ENCODE measurements at places on chromosomes 11 and 22.
A peak's percentile ranks its signal among the peaks of the same experiment; 100 is the strongest.

DNA sequence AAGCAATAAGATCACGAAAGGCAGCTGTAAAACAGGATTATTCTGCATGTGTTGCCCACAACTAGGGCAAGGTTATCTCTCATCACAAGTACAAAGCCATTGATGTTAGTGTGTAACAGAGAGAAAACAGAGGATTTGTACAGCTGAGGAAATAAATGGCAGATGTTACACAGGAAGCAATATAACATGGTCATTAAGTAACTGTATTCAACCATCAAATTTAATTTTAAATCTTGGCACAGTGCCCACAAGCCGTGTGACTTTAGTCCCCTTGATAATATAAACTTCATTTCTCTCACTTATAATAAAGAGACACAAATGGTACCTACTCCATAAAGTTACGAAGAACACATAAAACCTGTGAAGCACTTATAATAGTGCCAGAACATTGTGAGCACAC, 17.3 kb downstream of the OR51E2 start:
- no peak for DNase-seq

GRCh38 chr11:28760676-28761390, 652.6 kb downstream of the METTL15 start:
- no peak for DNase-seq

DNA sequence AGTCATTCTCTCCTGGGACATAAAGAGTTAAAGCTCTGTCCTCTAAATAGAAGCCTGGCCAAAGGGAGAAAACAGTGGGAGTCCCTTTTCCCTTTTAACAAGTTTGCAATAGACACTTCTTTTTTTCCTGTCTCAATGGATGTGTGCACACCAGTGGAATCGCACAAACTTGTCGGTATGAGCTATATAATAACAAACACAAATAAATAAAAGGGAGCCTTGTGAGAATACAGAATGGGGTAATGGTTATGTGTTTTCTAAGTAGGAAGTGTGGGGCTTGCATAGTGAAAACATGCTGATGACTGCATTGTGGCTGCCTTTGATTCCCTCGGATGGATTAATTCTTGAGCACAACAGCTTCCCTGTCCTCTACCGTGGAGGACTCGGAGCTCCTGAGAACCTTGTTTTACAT, 131.9 kb downstream of the WNT7B start:
- DNase-seq = no peak

- peak; percentile 7 for DNase-seq
Observed at GRCh38 chr11:68337399-68337835, 25.0 kb downstream of the LRP5 start.

DNA sequence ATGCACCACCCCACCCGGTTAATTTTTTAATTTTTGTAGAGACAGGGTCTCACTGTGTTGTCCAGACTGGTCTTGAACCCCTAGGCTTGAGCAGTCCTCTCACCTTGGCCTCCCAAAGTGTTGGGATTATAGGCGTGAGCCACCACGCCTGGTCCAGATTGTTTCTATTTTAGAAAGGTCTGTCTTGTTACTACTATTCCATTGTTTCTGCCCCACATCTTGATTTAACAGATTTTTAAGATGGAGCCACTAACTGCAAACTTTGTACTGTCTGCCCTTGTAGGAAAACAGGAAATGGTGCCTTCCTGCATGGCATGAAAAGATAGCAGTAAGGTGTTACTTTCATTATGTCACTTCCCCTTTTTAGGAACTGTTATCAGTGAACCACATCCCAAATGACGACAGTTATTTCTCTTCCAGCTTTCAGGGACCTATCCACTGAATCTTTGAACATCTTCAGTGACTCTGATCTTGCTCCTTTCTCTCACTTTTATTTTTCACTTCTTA, 23.2 kb downstream of the TAF1D start:
- peak; percentile 95 for DNase-seq

DNA sequence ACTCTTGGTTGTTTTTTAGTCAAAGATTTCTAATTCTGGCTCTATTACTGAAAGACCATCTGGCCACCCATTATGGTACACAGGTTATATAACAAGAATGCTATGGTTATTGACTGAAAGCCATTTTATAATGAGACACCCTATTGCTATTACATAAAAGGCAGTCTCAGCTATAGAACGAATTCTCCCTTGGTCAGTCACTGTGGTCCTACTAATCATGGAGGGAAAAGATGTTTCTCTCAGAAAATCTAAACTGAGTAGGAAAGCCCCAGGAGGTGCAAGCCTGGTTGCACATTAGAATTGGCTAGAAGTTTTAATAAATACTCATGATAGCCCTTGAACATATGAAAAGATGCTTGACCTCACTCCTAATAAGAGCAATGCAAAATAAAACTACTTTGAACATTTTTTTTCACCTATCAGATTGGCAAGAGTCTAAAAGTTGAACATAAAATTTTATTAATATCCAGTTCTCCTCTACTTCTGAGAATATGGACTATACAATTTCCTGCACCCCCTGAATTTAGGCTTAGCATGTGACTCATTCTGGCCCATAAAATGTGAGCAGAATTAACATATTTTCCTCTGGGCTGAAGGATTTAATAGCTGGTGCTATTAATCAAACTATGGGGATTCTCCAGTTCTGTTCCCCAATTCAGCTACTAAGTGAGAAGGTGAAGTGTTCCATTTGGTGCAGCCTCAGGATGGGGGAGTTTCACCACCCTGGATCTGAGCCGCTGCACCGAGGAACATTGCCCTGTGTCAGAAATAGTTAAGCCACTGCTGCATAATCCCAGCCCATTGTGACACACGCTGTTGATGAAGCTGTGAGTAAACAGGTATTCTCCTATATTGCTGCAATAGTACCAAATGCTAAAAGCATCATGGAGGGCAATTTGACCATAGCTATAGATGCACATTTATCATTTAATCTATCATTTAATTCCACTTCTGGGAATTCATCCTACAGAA, 11.5 kb upstream of the CRKL start:
- no peak for DNase-seq

DNA sequence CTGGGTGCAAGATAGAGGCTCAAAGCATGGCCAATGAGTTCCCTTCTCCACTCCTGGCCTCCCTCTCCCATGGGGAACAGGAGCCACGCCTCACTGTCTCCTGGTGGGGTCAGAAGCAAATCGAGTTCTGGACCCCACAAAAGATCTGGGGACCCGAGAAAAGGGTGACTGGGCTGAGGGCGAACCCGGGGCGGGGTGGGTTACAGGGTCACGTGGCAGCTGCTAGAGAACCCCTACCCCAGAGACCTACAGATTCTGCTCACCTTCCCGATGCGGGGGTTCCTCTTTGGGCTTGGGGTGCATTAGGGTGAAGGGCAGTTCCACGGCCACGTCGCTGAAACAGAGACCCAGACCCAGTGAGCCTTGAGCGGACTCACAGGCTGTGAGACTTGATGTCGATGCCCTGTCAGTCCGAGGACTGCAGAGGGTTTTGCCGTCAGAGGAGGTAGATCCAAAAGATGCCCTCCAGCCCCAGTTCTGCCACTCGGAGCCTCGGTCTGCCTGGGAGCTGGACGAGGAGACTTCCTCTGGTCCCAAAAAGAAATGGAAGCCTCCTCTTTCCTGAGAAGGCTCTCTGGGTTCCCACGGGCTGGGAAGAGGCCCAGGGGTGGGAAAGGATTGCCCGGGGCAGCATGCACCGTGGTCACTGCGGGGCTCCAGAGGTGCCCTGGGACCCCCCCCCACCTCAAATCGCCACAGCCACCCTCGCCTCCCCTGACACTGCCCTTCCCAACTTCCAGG, 28.2 kb downstream of the TPBGL start:
- DNase-seq = no peak

- DNase-seq = no peak
Observed at GRCh38 chr11:116240710-116241109, 532.1 kb downstream of the BUD13 start.

GRCh38 chr22:48177631-48178030, 1415.2 kb downstream of the TBC1D22A start:
- no peak for DNase-seq

DNA sequence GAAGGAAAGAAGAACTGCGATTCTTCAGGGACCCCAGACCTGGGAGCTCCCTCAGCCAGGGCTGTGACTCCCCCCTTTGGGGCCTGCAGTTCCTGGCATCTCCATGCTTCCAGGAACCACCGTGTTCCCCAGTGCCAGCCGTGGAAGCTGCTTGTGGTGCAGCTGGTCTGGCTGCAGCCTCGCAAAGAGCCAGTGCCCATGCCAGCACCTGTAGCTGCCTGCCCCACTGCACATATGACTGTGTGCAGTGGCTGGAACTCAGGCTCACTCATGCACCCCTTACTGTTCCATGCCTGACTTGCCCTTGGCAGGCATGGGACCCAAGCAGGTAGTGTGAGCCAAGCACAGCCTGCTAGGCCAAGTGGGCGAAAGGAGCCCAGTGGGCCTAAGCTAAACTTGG, 401.3 kb downstream of the LRRC4C start:
- DNase-seq = no peak

DNA sequence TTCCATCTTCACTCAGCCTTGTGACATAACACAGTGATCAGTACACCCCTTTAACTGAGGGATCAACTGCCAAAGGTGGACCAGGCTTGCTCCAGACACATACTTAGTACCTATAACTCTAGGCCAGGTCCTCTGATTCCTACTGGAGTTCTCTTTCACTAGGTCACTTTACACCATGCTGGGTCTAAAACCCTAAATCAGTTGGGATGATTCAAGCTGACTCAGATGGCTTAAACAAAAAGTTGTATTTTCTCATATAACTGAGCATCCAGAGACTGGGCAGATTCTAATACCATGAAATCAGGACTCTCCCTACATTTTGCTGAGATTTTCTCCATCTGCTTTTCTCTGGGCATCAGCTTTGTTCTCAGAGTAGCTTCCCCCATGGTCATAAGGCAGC, 26.0 kb upstream of the FLI1 start:
- no peak for DNase-seq

GRCh38 chr11:63869683-63870082, 30.8 kb downstream of the MARK2 start:
- DNase-seq = peak; percentile 76

DNA sequence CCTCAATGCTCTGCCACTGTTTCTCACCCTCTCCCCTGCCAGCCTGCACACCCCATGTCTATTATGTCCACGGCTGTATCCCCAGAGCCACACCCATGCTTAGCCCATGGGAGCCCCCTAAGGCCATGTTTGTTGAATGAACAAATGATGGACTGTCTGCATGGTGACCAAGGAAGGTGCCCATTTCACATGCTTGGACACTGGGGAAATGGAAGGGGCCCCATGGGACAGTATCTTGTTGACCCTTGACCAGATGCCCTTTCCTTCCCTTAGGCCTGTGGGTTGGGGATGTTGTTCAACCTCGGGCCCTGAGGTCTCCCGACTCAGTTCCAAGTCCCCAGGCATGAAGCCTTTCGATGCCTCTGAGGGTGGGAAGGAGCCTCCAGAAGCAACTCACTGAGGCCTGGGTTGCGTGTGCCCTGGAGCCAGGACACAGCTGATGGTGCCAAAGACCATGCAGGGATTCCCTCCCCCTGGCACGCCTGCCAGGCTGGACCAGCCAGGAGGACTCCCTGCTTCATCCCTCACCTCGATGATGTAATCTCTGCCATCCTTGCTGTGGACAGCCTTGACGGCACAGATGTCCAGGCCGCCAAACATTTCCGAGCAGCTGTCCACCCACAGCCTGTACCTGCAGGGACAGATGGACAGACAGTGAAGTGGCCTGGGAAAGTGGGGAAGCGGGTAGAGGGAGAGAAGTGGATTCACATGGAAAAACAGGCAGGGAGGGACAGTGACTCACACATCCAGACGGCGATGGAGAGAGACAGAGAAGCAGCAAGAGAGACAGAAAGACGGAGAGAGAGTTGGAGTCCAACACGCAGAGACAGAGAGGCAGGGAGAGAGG, 58.9 kb downstream of the FBXO7 start:
- DNase-seq = no peak

- no peak for DNase-seq
Observed at GRCh38 chr11:10498022-10498400, 42.9 kb downstream of the AMPD3 start.

DNA sequence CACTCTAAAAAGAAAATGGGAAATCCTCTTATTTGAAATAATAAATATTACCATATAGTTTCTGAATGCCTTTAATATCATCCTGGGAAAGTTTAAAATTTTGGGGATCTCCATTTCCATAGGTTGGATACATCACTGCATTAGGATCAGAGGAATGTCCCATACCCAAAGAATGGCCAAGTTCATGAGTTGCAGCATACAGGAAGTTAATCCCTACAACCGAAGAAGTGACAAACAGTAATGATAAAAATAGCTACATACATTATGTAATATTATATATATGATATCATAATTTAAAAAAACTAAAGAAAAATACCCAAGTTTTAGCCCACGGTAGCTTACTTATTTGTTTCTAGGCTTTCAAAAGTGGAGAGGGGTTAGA, 7.4 kb downstream of the MMP7 start:
- no peak for DNase-seq

DNA sequence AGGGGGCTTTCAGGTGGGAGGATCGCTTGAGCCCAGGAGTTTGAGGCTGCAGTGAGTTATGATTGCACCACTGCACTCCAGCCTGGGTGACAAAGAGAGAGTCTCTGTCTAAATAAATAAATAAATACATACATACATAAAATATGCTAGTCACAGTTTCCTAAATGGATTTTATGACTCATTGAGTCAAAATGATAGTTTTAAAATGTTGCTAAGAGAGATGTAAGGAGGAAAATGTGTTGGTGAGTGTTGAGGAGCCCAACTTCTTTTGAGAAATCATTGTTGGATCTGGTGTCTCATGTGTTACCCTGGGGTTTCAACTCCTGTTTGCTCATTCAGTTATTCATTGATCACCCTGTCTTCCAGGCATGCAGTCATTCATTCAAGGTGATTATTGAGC, 21.0 kb downstream of the PARVB start:
- DNase-seq = no peak

DNA sequence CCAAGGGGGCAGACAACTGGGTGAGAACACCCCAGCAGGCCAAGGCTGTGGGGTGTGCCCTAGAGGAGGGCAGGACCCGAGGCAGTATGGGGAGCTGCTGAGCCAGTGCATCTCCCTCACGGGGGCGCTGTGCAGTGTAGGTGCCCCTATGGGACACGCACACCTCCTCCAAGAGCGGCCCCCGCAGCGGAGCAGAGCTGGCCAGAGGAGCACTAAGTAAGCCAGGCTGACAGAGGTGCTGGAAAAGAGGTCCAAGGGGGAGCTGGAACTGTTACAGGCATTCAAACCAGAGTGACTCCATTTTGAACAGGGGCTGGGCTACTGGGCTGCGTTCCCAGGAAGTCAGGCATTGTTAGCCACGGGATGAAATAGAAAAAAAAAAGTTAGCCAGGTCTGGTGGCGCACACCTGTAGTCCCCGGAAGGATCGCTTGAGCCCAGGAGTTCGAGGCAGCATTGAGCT, 41.8 kb downstream of the TST start:
- DNase-seq = peak; percentile 54

- peak; percentile 31 for DNase-seq
Observed at GRCh38 chr11:77046060-77046501, 11.9 kb downstream of the B3GNT6 start.

DNA sequence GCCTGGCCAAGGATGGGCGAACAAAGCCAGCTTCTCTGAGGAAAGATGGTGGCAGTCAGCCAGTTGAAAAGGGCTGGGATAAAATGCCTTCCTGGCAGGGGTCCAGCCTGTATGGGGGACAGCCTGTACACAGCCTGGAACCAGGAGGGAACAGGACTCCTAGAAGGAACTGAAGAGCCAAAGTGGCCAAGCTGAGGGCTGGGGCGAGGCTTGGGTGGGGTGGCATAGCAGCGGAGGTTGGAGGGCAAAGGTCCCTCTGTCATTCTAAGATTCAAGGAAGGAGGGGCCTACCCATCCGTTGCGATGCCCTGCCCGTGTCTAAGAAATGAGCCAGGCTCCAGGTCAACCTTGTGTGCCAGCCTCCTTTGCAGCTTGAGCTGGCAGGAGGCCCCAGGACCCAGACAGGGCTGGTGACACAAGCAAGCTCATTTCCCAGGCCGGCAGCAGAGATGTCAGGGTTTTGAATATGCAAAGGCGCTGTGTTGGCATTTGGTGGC, 22.6 kb downstream of the FADD start:
- DNase-seq = no peak
